ENCODE measurements at places on chromosomes 5 and 9. TPM values are rescaled to one million over a fixed set of nuclear protein-coding genes. Genes with fewer than 3 reads are reported as not detected.

The IFNA2 gene
- not detected for total RNA-seq

The FBLL1 gene
- 0.39 TPM for total RNA-seq

The CATSPER3 gene
- 0.13 TPM for total RNA-seq

The FYB1 gene
- total RNA-seq = 1.6 TPM

The SLC46A2 gene
- total RNA-seq = not detected

The SLC34A3 gene
- not detected for total RNA-seq

The INIP gene
- total RNA-seq = 32.4 TPM

The ORM2 gene
- not detected for total RNA-seq

The RASEF gene
- total RNA-seq = 0.11 TPM

The SH3RF2 gene
- 11.9 TPM for total RNA-seq

The C5orf46 gene
- total RNA-seq = not detected

The NEUROG1 gene
- not detected for total RNA-seq

The PCDHB13 gene
- total RNA-seq = 2.7 TPM

The LMBRD2 gene
- 18.6 TPM for total RNA-seq

The CARD19 gene
- total RNA-seq = 23.9 TPM

The CCDC112 gene
- total RNA-seq = 2.5 TPM

The EXOSC3 gene
- 27.2 TPM for total RNA-seq

The SCGB3A2 gene
- total RNA-seq = not detected

The MELK gene
- total RNA-seq = 18.2 TPM

The SMIM32 gene
- not detected for total RNA-seq

The SPAG8 gene
- total RNA-seq = 1.2 TPM

The NPR3 gene
- total RNA-seq = 154 TPM
